Naive B cell (primary cell): ENCODE measurements at places on chromosomes 5 and 9. TPM values are rescaled to one million over a fixed set of nuclear protein-coding genes. Genes with fewer than 3 reads are reported as not detected.

The TAF7 gene
- polyA plus RNA-seq = 270 TPM

DNA sequence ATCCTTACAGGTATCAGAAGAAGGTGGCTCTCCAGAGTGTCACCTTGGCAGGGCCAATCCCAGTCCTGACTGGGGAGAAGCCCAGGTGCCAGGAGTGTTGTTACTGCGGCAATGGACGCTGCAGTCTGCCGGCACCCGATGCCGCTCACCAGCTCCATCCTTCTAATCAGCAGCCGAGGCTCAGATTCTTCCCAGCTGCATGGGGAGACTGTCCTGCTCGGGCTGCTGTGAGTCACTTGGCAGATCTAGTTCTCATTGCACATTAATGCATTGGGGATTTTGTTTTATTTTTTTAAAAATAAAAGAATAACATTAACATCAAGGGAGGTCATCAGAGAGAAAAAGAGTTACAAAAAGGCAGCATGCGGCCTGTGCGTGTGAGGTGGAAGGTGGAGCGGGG, 115.8 kb downstream of the MTX3 start:
- H3K36me3 ChIP-seq = no peaks in the 10 kb centered on the region
- no peak for DNase-seq
- no peak overlapping the region for H3K4me3 ChIP-seq

DNA sequence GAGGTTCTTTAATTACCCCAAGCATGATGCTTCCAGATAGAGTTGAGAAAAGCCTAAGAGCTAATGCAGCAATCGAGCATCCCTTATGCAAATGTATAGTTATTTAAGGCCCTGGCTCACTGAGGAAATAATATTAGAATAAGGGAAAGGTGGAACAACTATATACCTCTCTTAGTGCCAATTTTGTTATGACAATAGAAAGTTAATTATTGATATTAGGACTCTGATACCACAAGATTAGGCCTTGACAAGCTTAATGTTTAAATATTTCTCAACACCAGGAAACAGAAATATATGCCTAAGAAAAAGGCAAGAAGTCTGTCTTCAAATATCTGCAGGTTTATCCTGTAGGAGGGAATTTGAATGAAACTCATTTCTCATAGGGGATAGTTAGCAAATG, 371.0 kb downstream of the PRELID2 start:
- no peaks in the 10 kb centered on the region for H3K4me1 ChIP-seq
- DNase-seq = no peak
- H3K4me3 ChIP-seq = no peak overlapping the region
- no peaks in the 10 kb centered on the region for H3K27me3 ChIP-seq
- H3K27ac ChIP-seq = no peak overlapping the region
- no peaks in the 10 kb centered on the region for H3K36me3 ChIP-seq

GRCh38 chr5:34804913-34805312, 34.1 kb upstream of the TTC23L start:
- H3K27ac ChIP-seq = no peak overlapping the region
- no peaks in the 10 kb centered on the region for H3K27me3 ChIP-seq
- H3K4me1 ChIP-seq = no peaks in the 10 kb centered on the region
- no peak overlapping the region for H3K4me3 ChIP-seq
- no peak for DNase-seq
